ENCODE measurements at places on chromosomes 7 and 10.

DNA sequence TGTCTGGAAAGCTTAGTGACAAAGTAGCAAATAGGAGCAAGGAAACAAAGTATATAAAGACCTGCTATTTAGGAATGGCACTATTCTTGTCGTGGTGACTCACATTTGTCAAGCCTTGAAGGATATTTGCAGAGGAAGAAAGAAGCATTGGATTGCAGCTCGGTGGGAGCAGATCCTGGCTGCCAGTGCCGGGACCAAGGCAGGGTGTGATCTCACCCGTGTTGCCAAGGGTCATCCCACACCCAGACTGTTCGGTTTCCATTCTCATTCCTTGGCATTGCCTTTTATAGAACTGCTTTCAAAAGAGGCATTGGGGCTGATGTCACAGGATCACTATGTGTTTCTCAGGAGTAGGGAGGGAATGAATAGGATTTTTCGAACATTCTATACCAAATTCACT is 176.2 kb downstream of the GALNT17 start:
- DNase-seq = no peak

- DNase-seq = no peak
Observed at GRCh38 chr10:130491693-130492050, 355.5 kb downstream of the GLRX3 start.

DNA sequence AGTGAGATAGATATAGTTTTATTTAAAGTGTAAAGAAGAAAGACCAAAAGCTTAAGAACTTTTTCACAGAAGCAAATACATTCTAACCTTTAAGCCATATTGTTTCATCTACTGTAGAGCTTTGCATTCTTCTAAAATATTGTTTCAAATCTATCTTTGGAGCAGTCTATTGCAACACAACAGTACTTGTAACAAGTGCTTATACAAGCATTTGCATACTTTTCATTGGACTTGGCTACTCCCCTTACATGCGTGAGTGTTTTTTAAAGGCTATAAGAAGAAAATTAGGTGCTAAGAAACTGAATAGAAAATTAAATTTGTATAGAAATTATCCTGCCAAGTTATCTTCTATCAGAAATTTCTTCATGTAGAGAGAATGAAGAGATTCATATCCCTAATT is 45.3 kb downstream of the SEMA3E start:
- no peak for DNase-seq

DNA sequence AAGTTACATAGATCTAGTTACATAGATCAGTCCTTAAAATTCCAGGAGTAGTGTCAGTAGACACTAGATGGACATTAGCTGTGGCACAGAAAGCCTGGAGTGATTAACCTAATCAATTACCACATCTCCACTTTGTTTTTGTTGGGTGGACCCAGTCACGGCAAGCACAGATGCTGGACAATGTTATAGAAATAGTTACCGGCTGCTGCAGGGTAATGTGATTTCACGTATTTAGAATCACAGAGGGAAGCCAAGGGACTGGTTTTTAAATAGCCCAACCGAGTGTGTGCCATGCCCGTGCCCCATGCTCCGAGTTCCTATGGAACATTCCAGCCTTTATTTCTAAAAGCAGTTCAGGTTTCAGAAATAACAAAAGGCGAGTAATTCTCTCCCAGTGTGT is 2.8 kb downstream of the LGI1 start:
- no peak for DNase-seq

DNA sequence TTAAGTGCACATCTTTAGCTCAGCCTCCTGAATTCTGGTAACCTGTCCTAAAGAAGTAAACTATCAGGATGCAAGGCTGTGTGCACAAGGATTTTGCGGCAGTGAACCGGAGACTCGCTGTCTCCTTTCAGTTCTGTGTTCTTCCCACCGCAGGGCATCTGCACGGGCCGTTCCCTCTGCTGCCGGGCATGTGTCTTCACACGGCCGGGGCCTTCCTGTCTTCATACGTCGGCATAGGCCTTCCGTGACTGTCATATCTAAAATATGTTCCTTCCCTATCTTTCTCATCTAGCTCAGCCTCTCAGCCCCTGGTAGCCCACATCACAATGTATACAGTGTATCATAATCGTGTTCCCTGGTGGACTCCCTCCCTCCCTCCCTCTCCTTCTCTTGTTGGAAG is 16.4 kb downstream of the PALD1 start:
- DNase-seq = no peak

DNA sequence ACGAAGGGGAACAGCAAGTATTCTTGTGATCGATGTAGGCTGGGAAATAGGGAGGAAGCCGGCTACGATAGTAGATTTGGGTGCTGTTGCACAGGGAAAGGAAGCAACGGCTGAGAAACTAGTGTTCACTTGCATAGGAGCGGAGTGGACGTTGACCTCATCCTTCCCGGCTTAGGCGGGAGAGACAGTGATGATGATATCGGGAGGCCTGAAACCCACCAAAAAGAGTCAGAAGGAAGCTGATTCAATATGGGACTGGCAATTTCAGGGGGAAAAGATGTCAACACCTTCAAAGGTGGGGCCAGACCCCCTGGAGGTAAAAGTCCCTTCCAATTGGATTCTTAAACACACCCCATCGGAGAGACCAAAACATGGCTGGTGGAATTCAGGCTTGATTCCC is 61.3 kb downstream of the CARD11 start:
- no peak for DNase-seq

DNA sequence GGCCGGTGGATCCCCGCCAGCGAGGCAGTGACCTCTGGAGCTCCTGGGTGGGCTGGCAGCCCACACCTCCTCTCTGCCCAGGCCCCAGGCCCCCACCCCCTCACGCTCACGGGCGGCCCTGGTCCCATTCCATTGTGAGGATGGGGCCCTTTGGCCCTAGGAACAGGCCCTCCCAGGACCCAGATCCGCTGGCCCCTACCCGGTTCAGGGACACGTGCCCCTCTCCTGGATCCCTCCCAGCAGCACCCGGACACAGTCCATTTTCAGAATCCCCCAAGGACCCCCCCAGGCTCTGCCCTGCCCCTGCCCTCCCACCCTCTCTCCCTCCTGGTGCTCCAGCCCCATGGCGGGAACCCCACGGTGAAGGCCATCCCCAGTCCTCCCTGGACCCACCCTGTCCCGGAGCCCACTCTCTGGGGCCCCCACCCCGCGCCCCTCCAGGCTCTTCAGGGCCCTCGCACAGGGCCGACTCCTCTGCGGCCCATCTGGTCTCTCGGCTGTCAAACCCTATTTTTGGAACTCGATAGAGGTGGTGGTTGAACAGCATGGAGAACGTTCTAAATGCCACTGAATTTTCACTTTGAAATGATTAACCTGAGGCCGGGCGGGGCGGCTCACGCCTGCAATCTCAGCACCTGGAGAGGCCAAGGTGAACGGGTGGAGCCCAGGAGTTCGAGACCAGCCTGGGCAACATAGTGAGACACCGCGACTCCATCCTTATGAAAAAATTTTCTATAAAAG is 8.1 kb downstream of the ADAP1 start:
- no peak for DNase-seq

- DNase-seq = no peak
Observed at GRCh38 chr10:33588974-33589600, 254.6 kb upstream of the NRP1 start.

DNA sequence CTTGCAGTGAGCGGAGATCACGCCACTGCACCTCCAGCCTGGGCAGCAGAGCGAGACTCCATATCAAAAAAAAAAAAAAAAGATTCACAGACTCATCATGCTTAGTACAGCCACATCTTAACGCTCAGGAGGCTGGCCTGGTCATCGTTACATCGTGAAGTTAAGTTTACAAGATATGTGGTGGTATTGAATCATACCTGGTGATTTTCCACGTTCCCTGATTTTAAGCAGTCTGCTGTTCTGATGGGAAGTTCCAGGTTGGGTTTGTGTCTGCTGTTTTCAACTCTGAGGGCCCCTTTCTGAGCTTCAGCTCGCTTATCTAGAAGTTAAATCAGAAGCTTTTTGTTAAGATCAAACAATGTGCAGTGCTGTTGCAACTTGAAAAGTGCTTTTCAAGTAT is 6.9 kb downstream of the PPP2R2D start:
- DNase-seq = no peak

GRCh38 chr10:45439873-45440272 is 65.9 kb downstream of the ALOX5 start:
- no peak for DNase-seq

- DNase-seq = no peak
Observed at GRCh38 chr10:90930971-90931871, 10.3 kb upstream of the ANKRD1 start.

GRCh38 chr10:78414380-78414779 is 380.7 kb downstream of the RPS24 start:
- no peak for DNase-seq

- DNase-seq = no peak
Observed at GRCh38 chr10:123603130-123603529, 63.0 kb upstream of the GPR26 start.
